Activated CD4-positive, alpha-beta T cell treated with anti-CD3 and anti-CD28 coated beads for 48 hours (primary cell): ENCODE measurements at places on chromosomes 2 and 18.

DNA sequence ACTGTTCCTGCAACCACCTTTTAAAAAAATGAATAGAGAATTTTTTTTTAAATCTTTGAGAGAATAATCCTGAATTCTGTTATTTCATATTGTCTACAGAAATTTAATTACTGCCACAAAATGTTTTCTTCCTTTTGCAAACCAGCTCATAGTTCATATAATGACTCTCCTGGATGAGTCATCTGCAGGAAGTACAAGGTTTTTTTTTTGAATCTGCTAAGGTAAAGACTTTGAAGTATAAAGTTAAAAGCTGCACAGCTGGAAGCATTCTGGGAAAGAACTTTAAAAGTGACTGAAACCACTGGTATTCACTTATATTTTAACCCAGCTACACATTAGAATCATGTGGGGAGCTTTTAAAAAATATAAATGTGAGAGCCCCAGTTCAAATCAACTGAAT lies 25.4 kb downstream of the SESTD1 start:
- no peak for DNase-seq

DNA sequence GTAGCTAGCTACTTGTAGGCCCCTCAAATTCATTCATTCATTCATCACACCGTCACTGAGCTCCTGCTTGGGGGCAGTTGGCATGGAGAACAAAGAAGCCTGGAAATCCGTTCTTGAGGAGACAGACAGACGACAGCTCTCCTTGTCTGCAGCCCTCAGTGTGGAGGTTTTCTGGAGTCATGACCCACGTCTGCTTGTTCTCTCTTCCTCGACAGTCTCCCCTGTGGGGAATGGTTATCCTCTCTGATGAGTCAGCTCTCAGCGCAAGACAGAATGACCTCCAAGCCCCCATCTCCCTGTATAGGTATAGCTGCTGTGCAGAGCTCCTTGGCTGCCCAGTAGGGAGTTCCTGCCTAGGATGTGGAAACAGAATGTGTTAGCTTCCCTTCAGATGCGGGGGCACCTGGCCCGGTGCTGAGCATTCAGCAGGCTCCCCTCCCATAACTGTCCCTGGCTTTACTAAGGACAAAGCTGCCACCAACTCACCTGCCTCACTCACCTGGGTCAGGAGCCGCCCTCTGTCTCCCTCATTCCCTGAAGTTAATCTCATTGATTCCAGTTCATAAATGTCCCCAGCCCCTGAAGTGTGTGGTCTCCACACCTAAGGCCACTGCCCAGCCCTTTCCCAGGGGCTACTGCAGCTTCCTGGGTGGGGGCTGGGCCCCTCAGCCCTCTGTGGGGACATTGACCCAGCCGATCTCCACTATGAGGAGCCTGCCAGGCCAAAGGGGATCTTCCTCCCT lies 124.7 kb downstream of the ACKR3 start:
- no peak for DNase-seq

DNA sequence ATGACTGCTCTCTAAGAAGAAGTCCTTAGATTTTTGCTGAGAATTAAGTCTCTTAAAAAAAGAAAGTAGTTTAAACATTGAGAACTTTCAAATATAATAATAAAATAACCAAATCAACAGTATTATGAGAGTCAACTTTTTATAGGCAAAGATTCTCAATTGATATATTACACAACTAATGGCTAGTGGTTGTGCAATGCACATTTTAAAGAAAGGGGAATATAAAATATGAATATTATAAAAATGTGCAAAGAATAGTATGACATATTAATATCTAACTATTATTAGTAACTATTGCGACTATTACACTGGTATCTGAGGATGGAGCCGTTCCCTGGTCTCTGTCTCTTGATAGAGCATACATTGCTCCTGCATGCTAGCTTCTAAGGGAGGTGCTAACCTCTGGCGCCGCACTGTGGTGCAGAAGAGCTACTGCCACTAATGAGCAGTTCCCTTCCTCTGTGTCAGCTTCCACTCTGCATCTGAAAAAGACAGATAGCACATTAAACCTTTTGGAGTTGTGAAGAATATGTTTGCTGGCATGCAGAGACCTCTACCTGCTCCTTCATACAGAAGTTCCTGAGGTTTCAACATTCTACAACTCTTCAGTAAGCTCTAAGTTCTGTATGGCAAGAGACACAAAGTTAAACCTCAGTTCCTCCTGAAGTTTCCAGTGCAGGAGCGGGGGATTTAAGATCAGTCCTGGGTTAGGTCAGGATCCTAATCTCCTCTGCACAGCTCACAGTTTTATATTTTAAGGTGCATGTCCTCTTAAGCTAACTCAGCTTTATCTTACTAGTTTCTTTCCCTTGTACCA lies 3.5 kb upstream of the SLC9A2 start:
- DNase-seq: peak; percentile 69

DNA sequence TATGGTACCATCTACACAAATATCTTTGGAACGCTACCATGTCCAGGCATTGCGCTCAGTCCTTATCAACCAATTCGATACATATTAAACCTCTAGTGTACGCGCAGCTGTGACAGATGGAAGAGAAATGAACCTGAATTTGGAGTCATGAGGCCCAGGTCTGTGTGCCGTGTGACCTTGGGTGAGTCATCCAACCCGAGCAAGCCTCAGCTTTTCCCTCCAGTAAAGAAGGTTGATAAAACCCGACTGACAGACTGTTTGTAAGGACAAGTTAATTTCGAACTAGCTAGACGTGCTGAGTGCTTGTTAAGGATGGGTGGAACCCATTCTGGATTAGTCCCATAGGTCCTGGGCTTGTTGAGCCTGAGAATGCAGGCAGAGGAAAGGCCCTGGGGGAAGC lies 28.2 kb downstream of the GREB1 start:
- no peak for DNase-seq

DNA sequence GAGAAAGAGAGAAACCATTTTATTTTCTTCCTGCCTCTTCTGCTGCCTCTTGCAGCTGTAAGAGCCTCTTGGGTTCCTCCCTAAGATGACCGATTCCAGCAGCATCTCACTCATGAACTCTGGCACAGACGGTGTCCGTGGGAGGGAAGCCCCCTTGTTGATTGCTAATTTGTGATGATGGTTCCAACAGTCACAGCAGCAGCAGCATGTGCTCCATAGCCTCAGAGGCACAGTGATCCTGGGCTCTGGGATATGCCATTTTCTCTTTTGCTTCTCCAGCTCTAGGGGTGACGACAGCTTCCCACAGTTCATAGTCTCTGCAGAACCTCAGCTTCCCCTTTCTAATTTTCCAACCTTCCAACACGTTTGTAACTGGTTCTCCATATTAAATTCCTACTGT lies 324.2 kb upstream of the HS6ST1 start:
- DNase-seq: no peak

- DNase-seq: no peak
These were observed 61.5 kb downstream of the INPP4A start for GRCh38 chr2:98505971-98506664.

DNA sequence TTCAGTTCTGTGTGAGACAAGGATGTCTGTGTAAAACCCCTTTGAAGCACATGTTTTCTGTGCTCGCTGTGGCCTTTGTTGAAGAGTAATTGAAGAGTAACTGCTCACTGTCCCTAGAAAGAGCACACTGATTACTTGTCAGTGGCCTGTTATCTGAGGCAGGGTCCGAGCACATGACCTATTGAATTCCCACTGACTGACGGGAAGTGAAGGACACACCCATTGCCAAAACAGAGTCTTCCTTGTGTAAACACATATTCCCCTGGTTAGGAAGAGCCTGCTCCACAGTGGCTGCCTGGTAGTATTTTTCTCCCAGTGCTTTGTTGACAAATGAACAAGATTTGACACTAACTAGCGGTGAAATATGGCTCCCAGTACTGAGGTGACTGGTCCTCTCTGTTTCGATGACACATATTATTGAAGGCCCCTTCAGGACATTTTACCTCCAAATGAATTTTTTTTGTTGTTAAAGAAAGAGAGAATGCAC lies 148.5 kb upstream of the GYPC start:
- no peak for DNase-seq

DNA sequence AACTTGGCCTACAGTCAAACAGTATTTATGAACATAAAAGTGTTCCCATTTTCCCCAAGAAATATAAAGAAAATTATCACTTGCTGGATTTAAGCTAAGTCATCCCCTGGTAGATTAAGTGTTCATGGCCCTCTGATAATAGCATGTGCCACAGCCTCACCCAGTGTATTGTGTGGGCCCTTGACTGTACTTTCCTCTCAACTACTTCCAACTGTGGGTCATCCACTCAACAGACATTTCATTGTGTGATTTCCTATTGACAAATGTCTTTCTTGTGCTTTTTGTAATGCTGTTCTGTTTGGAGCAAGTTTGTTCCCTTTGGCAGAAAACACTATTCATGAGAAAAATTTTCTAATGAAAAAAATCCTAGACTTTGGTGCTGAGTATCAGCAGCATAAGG lies 48.4 kb upstream of the TMEM17 start:
- DNase-seq: no peak

DNA sequence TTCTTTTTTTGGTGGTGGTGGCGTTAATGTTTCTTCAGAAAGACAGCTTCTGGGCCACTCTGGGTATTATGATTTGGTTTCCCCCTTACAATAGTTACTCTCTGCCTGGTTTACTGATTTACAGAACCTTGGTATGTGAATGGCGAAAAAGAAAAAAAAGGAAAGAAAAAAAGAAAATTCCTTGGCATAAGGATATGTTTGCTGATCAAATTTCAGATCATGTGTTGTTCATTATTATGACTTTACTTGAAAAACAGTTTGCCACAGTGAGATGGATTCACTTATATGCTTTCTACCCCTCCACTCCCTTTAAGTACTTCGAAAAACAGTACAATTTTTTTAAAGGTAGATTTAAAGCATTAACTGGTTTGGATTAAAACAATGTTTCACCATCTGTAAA lies 21.0 kb downstream of the BCL11A start:
- DNase-seq: no peak

DNA sequence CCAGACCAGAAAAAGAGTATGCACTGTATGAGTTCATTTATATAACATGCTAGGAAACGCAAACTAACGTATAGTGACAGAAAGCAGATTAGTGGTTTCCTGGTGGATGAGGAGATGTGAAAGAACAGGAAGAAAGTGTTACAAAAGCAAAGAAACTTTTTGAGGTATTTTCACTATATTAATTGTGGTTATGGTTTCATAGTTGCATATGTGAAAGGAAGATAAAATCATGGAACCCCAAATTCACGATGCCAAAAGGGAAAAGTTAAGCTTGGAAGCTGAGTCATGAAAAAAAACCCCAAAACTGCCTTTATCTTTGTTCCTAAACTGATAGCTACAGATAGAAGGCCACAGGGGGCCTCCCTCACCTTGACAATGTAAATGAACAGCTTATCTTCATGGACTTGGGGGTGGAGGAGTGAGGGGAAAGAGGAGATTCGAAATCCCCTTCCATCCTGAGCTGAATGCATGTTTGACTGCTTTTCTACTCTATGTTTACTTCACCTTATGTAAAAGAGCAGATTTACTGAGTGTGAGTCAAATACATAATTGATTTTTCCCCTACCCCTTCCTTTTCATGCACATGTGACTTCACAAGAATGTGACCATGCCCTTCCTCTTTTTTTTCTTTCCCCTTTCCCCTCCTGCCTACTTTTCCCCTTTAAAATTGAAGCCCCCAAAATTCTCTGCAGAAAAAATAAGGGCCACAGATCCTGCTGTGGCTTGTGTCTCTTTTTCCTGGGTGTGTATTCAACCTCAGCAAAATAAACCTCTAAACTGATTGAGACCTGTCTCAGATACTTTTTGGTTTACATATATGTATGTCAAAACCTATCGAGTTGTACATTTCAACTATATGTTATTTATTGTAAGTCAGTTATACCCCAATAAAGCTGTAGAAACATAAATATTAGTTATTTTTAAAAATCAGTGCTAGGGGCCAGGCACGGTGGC lies 100.1 kb upstream of the TLK1 start:
- peak; percentile 55 for DNase-seq

DNA sequence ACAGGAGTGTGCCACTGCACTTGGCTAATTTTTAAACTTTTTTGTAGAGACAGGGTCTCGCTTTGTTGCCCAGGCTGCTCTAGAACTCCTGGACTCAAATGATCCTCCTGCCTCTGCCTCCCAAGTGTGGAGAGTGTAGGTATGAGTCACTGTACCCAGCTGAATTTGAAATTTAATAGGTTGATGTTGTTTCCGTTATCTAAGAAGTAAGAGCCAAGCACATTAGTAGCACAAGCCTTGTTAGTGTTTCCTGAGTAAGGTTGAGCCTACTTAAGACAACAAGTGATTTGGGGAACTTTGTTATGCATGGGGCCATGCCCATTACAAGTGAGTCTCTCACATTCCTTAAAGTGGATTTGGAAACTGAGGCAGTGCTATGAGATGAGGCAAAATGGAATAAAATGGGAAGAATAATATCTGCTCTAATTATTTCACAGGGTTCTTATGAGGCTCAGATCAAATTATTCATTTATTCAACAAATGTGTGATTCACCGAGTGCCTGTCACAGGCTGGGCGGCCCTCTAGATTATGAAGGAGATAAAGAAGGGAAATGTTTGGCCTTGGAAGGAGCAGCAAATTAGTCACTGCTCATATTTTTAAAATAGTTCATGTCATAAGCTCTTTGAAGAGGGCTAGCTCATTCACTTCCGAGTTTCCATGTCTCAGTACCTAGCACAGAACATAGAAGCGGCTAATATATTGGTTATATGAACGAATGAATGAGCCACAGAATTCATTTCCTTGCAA lies 217.2 kb downstream of the LDLRAD4 start:
- peak; percentile 36 for DNase-seq

DNA sequence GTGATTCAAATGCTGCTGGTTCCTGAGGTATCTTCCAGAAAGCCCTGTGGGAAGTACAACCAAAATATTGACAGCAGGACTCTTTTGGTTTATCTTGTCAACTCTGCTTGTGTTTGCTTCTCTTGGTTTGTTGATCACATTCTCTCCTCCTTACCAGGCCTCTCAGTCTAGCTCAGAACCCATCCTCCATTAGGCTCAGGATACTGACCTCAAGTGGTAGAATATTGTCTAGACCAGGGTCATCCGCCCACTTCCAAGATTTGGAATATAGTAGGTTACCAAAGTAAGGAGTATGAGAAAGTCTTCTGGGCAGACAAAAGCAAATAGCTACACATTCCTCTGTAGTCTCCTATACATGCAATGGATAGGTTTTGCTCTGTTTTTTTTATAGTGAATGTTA lies 56.6 kb downstream of the XIRP2 start:
- no peak for DNase-seq
